ENCODE measurements at places on chromosomes 7 and 10.

DNA sequence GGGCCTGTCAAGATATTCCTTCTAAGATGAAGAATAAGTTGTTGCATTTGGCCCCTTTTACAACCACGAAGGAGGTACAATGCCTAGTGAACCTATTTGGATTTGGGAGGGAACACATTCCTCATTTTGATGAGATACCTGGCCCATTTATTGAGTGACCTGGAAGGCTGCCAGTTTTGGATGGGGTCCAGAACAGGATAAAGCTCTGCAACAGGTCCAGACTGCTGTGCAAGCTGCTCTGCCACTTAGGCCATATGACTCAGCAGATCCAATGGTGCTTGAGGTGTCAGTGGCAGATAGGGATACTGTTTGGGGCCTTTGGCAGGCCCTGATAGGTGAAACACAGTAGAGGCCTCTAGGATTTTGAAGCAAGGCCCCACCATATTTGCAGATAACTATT, 704.6 kb downstream of the CCSER2 start:
- no peak for DNase-seq

DNA sequence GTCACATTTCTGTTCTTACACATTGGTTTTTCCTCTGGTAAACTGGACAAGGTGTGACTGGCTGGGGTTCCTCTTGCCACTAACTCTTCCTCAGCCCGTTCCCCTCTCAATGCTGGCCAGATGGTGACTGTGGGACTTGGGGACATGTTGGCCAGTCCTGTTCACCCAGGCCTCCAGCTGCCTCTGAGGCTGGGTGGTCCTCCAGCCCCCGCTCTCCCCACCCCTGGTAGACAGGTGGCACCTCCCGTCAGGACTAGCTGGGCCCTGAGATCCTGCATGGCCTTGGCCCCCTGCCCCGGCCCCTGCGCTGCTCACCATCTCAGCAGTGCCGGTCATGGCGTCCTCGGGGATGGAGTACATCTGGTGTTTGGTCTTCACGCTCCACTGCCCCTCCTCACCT, 10.8 kb upstream of the MYL7 start:
- DNase-seq: no peak

GRCh38 chr10:71816936-71817618, 34.0 kb downstream of the PSAP start:
- DNase-seq: no peak

DNA sequence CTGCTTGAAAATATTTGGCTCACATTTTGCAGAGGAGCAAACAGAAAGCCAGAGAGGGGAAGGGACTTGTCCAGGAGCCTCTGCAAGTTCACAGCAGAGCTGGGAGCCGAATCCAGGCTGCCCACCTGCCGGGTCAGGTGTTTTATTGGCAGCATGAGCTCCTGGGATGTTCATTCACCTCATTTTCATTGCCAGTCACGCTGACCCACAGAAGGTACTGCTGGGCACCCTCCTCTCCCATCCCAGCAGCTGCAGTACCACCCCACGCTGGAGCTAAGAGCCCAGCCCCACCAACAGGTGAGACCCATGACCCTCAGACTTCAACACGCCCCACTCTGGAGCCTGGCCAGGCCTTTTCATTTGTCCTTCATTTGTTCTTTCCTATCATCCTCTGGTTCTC, 102.7 kb downstream of the GRID1 start:
- no peak for DNase-seq

DNA sequence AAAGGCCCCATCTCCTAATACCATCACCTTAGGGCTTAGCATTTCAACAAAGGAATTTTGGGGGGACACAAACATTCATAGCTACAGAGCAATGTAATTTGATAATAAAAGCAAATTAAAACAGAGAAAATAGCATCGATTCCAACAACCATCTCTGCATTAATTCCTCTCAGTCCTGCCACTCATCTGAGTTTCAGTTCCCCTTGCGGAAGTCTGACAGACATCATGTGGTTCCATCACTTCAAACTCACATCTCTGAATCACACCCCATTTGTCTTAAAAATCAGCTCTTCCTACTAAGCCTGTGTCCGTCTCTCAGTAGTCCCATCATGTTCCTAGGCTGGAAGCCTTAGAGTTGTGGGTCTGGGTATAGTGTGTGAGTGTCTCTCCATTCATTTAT, 3.6 kb downstream of the ADCK2 start:
- DNase-seq: no peak

- no peak for DNase-seq
Observed at GRCh38 chr7:98907570-98907969, 29.2 kb downstream of the TRRAP start.

DNA sequence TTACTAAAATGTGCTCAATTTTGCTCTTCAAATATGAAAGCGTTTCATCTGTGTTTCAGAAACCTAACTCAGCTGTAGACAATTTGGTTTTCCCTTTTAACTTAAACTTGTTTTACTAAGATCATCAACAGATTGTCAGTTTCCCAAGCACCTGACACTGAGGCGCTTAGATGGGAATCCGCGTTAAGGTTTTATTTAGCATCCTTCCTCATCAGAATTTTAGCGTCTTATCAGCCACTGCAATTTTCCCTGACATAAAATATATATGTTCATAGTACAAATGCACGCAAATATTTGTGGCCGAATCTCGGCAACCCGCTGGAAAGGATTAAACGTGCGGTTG, 1.2 kb downstream of the SGCE start:
- DNase-seq: no peak

GRCh38 chr7:2331707-2332106, 17.5 kb upstream of the SNX8 start:
- no peak for DNase-seq

- DNase-seq: no peak
Observed at GRCh38 chr10:16644146-16644545, 122.5 kb upstream of the C1QL3 start.

DNA sequence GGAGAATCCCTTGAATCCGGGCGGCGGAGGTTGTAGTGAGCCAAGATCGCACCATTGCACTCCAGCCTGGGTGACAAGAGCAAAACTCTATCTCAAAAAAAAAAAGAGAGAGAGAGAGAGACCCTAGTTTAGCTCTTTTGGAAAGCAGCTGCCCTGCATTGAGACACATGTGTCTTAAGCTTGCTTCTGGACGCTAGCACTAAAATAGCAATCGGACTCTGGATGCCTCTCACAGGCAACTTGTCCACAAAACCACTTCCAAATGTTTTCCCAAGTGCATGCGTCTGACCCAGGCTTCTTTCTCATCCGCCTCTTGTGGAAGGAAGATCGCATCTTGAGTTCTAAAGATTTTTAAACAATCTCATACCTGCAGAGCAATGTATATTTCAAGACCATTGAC, 182.7 kb downstream of the CUX1 start:
- DNase-seq: no peak

DNA sequence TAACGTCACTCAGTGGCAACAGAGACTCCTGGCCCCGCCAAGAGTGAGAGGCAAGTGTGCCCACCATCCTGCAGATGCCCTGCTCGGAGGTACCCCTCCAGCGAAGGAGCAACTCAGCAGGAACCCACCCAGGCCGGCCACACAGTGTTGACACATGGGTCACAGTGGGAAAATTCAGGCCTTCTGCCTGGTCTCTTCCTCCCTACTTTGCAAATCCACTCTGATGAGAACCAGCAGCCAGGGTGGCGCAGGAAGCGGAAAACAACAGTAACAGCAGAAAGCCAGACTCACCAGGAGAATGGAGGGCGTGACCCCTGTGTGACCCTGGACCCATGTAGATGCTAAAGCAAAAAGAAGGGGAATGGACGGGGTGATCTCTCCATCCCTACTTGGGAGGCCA, 53.8 kb downstream of the CTBP2 start:
- DNase-seq: no peak

- no peak for DNase-seq
Observed at GRCh38 chr10:89278034-89278535, 23.8 kb upstream of the IFIT2 start.

DNA sequence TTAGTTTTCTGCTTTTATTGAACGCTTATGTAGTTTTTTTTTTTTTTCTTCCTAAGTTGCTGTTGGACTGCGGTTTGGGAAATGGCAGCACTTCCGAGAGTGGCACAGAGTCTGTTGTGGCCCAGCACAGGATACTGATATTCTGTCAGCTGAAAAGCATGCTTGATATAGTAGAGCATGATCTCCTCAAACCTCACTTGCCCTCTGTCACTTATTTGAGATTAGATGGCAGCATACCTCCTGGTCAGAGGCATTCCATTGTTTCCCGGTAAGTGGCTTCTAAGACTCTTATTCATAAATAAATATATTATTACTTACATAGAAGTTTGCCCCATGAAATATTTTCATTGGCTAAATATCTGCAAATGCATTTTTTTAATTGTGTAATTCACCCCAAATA, 101.1 kb downstream of the BTAF1 start:
- no peak for DNase-seq

DNA sequence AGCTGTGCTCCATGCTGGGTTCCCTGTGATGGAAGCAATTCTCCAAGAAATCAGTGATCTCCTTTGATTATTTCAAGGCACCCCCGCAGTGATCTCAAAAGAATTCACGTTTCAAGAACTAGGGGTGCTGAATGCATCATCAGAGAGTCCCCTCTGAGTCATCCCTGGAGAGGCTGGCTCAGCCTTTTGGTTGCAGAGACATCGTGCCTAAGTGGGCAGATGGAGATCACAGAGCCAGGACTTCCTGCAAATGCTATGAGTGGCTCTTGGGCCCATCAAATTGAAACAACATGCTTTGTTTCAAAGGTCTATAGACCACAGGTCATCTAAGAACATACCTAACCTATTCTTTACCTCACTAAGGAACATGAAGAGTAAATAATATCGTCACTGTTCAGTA, 41.5 kb upstream of the PLEKHA1 start:
- DNase-seq: no peak

GRCh38 chr7:50564640-50565558, at the start of gene DDC:
DDC (minus strand) TSS chr7:50565405; CDS start chr7:50544085, 21,320 bp downstream.
- DNase-seq: no peak

DNA sequence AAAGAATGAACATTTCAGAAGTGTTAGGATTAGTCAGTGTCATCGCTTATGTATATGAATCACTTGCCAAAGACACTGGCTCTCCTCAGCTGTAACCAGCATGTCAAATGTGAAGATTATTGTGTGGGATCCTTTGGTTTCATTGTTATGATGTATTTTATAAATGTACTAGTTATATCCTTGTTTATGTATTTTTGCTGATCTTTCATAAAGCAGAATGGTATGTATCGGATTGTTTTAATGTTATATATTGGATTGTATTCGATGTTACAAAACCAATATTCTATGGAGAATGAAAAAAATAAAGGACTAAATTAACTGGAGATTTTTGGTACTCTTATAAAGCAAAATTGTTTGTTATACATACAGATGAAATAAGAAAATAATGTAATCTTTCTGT, 49.2 kb downstream of the ACADSB start:
- DNase-seq: no peak

GRCh38 chr7:86949779-86950260, 109.6 kb downstream of the ELAPOR2 start:
- no peak for DNase-seq

DNA sequence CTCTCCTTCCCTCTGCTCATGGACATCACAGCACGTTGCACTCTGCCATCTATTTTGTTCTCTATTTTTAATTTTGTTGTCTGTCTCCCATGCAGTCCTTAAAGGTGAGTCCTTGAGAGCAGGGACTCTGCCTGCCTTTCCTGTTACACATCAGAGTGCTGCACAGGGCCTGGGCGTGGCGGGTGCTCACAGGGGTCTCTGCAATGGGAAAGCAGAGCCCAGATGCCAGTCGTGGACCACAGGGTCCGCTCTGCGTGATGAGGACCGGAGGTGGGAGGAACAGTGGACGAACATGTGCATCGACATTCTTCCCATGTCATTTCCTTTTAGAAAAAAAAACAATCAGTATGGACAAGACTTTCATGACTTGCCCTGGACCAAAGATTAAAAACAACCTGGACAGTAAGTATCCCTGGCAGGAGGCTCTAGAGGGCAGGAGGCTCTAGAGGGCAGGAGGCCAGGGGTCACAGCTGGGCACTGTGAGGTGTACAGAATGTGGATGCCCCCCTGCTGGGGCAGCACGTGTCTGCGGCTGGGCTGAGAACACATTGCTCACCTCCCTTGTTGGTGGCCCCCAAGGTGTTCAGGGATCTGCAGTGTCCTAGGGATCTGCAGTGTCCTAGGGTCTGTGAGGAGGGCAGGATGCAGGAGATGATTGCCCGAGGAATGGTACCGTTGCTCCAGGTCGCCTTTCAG, 29.6 kb upstream of the ZNF488 start:
- no peak for DNase-seq

GRCh38 chr7:76356823-76357222, 2.0 kb downstream of the YWHAG start:
- DNase-seq: no peak

- DNase-seq: no peak
Observed at GRCh38 chr10:124104011-124104627, 10.7 kb upstream of the CHST15 start.

DNA sequence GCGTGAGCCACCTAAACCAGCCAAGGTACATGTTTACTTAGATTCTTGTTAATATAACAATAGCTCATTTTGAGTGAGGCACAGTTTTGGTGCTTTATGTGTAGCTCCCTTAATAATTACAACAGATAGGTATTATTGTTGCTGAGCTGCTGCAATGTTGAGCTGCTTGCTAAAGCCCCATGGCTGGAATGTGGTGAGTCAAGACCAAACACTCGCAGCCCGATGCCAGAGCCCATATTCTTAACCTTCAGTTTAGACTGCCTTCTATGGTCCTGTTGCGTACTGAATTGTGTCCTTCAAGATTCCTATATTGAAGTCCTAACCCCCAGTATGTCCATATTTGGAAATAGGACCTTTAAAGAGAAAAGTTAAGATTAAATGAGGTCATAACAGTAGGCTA, 407.1 kb downstream of the NEBL start:
- DNase-seq: no peak

- no peak for DNase-seq
Observed at GRCh38 chr7:107644309-107644974, 16.2 kb upstream of the SLC26A4 start.

DNA sequence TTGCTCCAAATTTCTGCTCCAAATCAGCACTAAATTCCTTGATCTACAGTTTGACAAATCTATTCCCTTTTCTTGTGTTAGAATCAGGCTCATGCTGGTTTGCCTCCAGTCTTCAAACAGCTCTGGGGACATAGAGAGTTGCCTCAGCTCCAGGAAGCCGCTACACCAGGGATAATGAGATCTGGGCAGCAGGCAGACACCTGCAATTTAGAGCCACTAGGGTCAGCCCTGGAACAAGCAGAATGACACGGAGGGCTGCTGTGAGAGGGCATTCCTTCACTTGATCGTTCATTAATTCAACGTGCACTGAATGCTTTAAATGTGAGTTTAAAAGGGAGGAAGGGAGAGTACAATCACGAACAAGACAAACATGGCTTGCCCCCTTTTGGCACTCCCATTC, 3.7 kb upstream of the ELMO1 start:
- no peak for DNase-seq

Measured in activated T-cell treated with anti-CD3 and anti-CD28 coated beads for 1 hour (primary cell).